ENCODE measurements at places on chromosomes 5 and 9.

- DNase-seq: no peak
Observed at GRCh38 chr5:163005949-163006348, 431.4 kb upstream of the CCNG1 start.

DNA sequence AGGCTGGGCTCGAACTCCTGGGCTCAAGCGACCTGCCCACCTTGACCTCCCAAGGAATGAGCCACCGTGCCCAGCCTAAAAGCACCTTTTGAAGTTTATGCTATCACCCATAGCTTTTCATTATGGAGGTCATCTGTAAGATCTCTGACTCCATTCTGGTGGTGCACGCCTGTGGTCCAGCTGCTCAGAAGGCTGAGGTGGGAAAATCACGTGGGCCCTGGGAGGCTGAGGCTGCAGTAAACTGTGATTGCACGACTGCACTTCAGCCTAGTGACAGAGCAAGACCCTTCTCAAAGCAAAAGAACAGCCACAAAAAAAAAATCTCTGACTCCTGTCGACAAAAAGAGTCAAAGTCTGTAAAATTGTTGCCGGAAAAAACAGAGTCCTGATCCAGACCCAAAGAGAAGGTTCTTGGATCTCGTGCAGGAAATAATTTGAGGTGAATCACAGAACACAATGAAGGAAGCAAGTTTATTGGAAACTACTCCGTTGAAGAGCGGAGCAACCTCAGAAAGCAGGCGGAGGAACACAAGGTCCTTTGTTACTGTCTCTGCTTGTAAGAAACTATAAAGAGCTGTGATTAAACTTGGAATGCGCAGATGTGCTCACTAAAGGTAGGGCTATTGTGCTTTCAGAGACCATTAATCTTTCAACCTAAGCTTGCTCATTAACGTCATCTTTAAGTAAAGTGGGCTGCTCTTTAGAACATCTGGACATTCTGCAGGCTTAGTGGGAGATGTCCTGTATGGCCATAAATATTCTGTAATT lies 2.0 kb upstream of the HAUS6 start:
- no peak for DNase-seq

- DNase-seq: peak; percentile 22
Observed at GRCh38 chr9:78821126-78821822, 524.3 kb downstream of the PSAT1 start.

DNA sequence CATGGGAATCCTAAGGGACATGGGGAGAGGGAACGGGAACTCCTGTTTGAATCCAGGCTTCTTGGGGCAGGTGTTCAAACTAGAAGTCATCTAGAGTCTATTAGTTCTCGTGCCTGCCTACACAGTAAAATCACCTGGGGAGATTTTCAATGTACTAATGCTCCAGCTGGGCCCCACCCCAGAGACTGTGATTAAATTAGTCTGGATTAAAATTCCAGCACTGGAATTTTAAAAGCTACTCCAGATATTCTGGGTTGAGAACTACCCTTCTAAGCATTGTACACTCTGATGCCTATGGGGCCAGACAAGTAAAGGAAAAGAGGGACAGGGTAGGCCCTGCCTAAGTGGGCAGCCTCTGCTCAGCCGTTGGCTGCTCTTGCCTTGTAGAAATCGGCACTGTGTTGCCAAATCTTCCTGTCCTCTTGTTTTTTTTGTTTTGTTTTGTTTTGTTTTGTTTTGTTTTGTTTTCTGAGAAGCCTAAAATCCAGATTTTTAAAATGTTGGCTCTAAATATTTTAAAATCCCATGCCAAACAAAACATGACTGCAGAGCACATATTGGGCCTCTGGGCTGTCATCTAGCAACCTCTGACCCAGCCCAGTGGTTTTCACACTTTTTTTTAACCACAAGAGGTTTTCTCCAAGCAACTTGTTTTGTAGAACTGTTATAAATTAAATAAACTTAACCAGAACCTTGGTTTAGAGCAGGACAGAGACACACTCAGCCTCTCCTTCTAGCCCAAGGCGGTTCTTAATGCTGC lies 29.0 kb downstream of the ADRB2 start:
- no peak for DNase-seq

DNA sequence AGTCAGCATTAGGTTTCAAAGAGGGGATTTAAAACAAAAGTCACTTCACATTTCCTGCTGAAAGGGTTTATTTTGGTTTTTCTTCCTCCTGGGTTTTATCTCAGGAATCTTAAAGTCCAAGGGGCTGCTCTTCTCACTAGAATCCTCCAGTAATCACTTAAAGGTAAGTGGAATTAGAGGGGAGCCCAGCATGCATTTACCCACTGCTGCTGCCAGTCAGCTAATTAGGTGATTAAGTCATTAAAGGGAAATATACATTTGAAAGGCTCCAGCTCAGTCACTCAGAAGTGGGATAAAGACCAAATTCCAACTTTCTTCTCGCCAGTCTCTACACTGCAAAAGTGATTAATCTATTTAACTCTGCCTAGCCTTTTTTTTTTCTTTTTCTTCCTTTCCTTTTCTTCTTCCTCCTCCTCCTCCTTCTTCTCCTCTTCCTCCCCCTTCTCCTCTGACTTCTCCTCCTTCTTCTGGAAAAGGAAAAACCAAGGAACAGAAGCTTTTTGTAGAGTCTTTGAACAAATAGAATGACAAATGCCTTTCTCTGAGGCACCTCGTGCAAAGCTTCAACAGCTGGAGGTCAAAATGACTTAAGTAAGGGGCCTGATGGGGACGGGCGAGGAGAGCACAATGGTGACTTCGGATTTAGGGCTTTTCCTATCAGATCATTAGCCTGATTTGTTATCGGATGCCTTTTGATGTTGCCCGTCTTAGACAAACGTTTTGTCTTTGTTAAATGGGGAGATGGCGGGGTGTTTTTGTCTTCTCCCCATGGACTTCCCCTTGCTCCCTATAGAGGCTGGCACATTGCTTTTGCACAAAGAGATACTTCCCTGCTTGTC lies 617.6 kb downstream of the IRX1 start:
- no peak for DNase-seq

- DNase-seq: no peak
Observed at GRCh38 chr9:92613268-92614122, 56.4 kb downstream of the IPPK start.

GRCh38 chr5:76074487-76075065 lies 8.6 kb upstream of the SV2C start:
- no peak for DNase-seq

DNA sequence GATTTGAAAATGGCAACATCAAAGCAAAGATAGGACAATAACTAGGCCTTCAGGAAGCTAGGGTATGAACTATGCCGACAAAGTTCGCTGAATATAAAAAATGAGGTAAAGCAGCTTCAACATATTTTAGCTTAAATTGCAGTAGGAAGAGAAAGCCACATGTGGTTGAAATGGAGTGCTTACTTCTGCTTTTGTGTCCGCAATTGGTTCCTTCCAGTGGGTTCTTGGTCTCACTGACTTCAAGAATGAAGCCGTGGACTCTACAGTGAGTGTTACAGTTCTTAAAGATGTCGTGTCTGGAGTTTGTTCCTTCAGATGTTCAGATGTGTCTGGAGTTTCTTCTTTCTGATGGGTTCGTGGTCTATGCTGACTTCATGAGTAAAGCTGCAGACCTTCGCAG lies 95.2 kb downstream of the APTX start:
- DNase-seq: no peak

DNA sequence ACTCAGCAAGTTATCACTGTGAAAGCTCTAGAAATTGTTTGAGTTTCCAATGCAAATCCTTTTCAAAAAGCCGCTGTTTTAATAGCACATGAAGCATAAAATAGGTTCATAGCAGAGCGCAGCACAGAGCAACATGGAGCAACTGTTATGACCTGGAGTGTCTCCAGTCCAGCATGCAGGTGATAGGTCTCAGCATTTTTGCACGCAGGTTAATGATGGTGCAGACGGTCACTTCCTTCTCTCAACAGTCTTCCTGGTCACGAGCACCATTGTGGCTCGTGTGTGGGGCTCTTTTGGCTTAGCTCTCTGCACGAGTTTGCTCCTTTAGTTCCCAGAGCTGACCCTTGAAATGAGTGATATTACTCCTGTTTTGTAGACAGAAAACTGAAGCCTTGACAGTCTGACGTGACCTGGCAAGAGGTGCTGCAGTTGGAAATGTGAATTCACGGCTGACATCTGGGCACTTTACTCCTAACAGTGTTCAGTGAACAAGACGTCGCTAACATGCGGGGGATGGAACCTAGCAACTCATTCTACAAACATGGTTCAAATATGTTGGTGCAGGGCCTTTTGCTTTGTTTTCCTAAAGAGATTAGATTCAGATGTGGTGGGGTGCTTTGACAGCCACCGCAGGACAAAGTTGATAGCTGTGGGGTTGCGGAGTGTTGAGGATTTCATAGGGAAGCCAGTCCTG lies 10.0 kb downstream of the TENT4A start:
- no peak for DNase-seq

GRCh38 chr5:154205441-154206117 lies 15.0 kb downstream of the GALNT10 start:
- no peak for DNase-seq

DNA sequence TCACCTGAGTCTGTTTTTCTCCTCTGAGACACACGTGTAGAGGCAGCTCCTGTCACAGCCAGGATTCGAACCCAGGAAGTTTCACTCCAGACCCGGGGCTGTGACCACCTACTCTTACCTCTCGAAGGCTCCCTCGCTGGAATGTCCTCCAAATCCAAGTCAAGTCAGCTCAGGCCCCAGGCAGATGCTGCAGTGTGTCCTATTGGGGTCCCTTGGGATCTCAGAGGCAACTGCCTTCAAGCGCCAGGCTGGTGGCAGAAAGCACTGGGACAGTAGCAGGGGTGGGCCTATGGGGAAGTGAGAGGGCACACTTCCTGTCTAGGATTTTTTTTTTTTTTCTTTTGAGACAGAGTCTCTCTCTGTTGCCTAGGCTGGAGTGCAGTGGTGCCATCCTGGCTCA lies 762 bp upstream of the ST6GALNAC4 start:
- no peak for DNase-seq

GRCh38 chr9:89001917-89002540 lies 10.8 kb downstream of the S1PR3 start:
- no peak for DNase-seq

DNA sequence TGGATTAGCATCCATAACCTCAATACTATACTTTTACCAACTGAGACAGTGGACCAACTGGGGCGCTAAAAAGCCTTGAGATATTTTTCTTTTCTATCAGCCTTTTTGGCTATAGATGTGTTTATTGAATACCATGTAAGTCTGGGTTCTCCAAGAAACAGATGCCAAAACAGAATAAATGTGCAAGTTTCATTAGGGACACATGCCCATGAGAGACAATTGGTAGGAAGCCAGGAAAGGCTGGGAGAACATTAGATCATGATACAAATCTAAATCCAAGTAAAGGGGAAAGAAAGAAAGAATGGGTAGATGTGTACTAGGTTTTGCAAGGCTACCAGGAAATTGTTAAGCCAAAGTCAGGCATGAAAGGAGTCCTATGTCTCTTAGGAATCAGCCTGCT lies 152.5 kb downstream of the KCTD16 start:
- no peak for DNase-seq

DNA sequence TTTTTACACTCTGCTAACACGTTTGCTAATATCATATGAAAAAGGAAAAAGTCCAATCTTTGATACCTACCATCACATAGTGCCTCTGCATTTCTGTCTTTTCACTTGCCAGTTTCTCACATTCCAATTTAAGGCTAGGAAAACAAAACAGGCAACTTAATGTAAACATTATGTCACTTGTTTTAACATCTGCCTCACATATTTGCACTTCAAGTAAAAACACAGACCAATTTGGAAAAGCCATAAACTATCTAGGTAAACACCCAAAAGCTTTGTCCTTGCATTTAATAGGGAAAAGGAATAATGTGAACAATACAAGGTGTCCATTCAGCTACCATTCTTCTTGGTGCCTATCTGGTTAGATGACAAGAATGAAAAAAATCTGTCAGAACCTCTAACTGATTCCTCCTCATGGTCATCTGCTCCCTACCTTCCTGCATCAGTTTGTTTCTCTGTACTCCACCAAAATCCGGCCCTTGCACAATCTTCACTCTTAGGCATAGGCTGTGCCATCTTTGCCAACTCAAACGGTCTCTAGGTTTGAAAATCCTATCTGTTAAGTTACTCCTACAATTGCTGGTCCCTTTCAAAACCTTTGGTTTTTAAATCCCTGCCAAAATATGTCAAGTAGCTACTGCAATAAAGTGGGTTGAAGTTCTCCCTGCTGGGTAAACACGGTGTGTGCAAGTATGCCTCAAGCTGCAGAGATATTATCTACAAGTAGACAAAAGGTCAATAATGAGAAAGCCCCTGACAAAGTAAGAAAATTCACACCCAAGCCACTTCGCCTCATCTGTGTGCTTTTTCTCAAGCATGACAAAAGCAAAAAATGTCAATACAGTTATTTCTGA lies 3.4 kb downstream of the TLE1 start:
- DNase-seq: no peak

DNA sequence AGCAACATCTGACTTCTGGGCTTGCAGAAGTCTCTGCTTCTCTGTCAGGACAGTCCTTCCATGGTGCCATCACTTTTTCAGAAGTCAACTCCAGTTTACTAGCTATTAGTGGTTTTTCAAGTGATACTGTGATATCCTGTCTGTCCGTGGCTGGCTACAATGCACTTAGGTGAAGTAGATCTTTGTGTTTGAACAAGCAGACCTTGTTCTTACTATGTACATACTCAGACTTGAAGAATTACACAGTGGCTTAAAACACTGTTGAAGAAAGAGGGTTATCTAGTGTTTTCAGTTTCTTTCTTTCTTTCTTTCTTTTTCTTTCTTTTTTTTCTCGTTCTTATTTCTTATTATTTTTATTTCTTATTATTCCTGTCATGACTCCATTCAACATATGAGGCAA lies 228.7 kb downstream of the NTRK2 start:
- DNase-seq: no peak

DNA sequence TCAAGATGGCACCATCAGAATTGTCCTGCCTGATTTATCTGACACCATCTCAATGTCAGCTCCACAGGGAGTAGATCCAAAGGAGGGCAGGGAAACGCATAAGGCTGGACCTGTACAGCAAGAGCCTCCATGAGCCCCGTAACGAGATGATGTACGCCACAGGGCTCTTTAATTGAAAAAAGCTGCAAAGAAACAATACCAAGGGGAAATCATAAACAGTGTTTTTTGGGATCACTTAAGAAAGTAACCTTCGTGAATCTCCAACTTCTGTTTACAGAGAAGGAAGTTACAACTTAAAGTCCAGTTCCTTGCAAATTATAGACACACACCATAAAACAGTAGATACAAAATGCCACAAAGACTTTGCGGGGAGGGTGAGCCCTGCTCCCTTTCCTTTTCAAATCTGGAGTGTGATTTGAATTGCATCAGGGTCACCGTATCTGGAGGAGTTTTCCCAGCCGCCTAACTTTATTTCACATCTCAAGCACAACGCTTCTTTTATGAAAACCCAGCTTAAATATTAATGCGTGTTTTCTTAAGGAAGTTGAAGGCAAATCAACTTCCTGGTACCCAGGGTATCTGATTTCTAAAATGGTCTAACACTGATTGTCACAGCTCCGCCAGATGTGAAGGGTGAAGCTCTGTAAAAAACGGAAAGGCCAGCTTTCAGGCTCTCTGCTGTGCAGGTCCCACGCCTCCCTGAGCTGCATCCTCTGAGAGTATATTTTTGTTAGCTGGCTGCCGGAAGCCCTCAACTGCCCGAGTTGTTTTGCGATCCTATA lies 88.9 kb downstream of the EBF1 start:
- no peak for DNase-seq

Data from HL-60 (cell line).